ENCODE measurements at places on chromosomes 7 and 10.

- DNase-seq: no peak
These were observed 174.8 kb downstream of the CELF2 start for GRCh38 chr10:11192304-11193000.

DNA sequence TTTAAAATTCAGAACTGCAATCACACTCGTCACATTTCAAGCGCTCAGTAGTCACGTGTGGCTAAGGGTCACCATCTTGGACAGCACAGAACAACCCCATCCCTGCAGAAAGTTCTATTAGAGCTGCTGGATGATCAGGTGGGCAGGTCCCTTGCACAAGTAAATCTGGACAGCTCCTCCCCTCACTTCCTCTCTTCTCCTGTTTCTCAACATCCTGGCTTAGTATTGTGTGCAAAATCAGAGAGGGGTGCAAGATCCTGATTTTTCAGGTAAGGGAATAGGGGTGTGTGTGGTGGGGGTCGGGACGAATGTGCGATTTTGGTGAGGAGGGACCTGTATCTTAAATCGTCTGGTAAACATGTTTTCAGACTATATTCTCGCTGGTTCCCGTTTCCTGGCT, at the start of gene GIMAP4:
Gene GIMAP4, plus strand, starts transcription at position 222 of the 400 bp plus-strand sequence. CDS start 2,512 bp downstream, outside the sequence.
- no peak for DNase-seq

- no peak for DNase-seq
These were observed 118.8 kb downstream of the JAZF1 start for GRCh38 chr7:28061824-28062196.

GRCh38 chr7:93354815-93355214, 122.6 kb downstream of the VPS50 start:
- DNase-seq: no peak

DNA sequence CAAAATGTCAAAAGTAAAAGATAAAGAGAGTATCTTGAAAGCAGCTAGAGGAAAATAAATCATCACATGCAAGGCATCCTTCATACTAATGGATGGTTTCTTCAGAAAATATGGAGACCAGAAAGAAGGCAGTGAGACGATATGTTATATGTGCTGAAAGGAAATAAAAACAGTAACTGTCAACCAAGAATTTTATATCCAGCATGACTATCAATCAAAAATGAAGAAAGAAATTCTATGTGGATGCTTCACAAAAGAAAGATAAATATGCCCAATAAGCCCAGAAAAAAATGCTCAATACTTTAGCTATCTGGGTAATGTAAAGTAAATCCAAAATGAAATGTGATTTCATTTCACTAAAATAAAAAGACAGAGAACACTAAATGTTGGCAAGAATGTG, 142.1 kb downstream of the DGKI start:
- DNase-seq: no peak

- DNase-seq: no peak
These were observed 264.7 kb downstream of the PAXIP1 start for GRCh38 chr7:154738216-154738615.
